ENCODE measurements at places on chromosomes 11 and 22. TPM values are rescaled to one million over a fixed set of nuclear protein-coding genes. Genes with fewer than 3 reads are reported as not detected.

DNA sequence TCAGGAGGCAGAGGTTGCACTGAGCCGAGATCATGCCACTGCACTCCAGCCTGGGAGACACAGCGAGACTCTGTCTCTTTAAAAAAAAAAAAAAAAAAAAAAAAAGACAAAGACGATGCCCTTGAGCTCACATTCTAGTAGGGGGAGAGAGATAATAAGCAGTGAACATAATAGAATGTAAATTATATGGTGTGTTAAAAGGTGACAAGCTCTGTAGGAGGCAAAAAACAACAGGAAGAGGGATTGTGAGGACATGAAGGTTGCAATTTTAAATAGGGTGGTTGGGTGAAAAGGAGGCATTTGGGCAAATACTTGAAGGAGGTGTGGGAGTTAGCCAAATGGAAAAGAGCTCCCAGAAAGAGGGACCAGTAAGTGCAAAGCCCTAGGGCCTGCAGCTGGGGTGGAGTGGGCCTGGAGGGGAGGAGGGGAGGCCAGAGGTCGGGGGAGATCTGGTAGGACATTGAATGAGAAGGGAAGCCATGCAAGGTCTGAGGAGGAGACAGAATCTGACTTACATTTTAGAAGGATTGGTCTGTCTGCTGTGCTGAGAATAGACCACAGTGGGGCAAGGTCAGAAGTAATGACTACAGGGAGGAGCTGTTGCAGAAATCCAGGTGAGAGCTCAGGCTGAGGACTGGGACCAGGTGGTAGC is 26.6 kb downstream of the P2RY2 start:
- DNase-seq: no peak
- no peaks in the 10 kb centered on the region for H3K4me1 ChIP-seq
- no peak overlapping the region for H3K27ac ChIP-seq
- H3K4me3 ChIP-seq: no peak overlapping the region
- H3K27me3 ChIP-seq: peaks cover 6% of the 10 kb centered on the region
- H3K36me3 ChIP-seq: no peaks in the 10 kb centered on the region

GRCh38 chr11:1059759-1060158 is 14.9 kb upstream of the MUC2 start:
- H3K27me3 ChIP-seq: peaks cover 4% of the 10 kb centered on the region
- peaks cover 14% of the 10 kb centered on the region for H3K4me1 ChIP-seq
- H3K27ac ChIP-seq: no peak overlapping the region
- no peak overlapping the region for H3K4me3 ChIP-seq
- no peak for DNase-seq

The KRTAP5-11 gene
- not detected for total RNA-seq

The SERPIND1 gene
- total RNA-seq: not detected

DNA sequence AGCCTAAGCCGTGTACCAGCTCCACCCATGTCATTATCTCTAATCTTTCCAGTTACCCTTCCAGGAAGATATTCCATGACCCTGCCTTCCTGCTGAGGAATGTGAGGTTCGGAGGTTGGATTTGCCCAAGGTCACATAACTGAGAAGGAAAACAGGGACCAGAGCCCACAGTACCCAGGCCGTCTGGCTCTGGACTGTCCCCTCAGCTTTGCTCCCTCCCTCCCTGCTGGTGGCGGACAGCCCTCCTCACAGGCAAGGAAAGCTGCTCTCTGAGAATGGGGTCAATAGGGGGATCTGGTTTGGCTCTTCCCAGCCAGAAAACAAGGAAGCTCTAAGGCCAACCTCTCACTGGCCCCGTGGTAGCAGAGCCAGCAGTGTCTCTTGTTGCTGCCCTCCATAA is 63.3 kb downstream of the SYN3 start:
- DNase-seq: no peak
- no peaks in the 10 kb centered on the region for H3K4me1 ChIP-seq
- H3K4me3 ChIP-seq: no peak overlapping the region
- peaks cover 5% of the 10 kb centered on the region for H3K27me3 ChIP-seq
- no peak overlapping the region for H3K27ac ChIP-seq
- H3K36me3 ChIP-seq: no peaks in the 10 kb centered on the region

DNA sequence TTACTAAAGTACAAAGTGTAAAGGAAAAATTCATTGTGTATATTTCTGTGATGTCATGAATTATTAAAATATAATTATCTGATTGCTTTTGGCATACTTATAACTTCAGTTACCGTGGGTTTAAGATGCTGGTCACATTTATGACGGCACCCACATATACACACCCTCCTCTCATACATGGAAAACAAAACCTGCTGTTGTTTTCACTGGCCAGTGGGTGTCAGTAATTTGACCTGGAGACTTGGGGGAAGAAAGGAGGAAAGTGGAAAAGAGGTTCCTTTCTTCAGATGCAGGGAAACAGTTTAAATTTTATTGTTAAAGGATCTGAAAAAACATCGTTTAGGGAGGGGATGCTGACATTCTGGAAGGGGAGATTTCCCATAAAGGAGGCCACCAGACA is 742 bp upstream of the BBOX1 start:
- H3K27ac ChIP-seq: no peak overlapping the region
- H3K4me1 ChIP-seq: no peaks in the 10 kb centered on the region
- no peaks in the 10 kb centered on the region for H3K36me3 ChIP-seq
- DNase-seq: no peak
- H3K27me3 ChIP-seq: no peaks in the 10 kb centered on the region

GRCh38 chr22:46596032-46596441 is 24.1 kb upstream of the GRAMD4 start:
- H3K36me3 ChIP-seq: no peaks in the 10 kb centered on the region
- no peak overlapping the region for H3K4me3 ChIP-seq
- no peaks in the 10 kb centered on the region for H3K27me3 ChIP-seq
- no peak for DNase-seq
- H3K4me1 ChIP-seq: peaks cover 24% of the 10 kb centered on the region
- H3K27ac ChIP-seq: no peak overlapping the region

- peaks cover 33% of the 10 kb centered on the region for H3K36me3 ChIP-seq
- H3K27ac ChIP-seq: peak overlapping the region; percentile 96
- H3K4me1 ChIP-seq: peaks cover 23% of the 10 kb centered on the region
- peak overlapping the region; percentile 94 for H3K4me3 ChIP-seq
- no peak for DNase-seq
Measured at GRCh38 chr22:39501644-39502108, 414 bp upstream of the MIEF1 start.

- no peak overlapping the region for H3K4me3 ChIP-seq
- DNase-seq: no peak
- no peaks in the 10 kb centered on the region for H3K4me1 ChIP-seq
- no peaks in the 10 kb centered on the region for H3K27me3 ChIP-seq
- peaks cover 24% of the 10 kb centered on the region for H3K36me3 ChIP-seq
Measured at GRCh38 chr11:44243086-44243485, 66.9 kb downstream of the ALX4 start.

GRCh38 chr11:118660681-118661424 is 18.6 kb downstream of the TREH start:
- H3K27ac ChIP-seq: no peak overlapping the region
- H3K4me1 ChIP-seq: no peaks in the 10 kb centered on the region
- no peaks in the 10 kb centered on the region for H3K27me3 ChIP-seq
- DNase-seq: no peak
- H3K36me3 ChIP-seq: no peaks in the 10 kb centered on the region
- H3K4me3 ChIP-seq: no peak overlapping the region

DNA sequence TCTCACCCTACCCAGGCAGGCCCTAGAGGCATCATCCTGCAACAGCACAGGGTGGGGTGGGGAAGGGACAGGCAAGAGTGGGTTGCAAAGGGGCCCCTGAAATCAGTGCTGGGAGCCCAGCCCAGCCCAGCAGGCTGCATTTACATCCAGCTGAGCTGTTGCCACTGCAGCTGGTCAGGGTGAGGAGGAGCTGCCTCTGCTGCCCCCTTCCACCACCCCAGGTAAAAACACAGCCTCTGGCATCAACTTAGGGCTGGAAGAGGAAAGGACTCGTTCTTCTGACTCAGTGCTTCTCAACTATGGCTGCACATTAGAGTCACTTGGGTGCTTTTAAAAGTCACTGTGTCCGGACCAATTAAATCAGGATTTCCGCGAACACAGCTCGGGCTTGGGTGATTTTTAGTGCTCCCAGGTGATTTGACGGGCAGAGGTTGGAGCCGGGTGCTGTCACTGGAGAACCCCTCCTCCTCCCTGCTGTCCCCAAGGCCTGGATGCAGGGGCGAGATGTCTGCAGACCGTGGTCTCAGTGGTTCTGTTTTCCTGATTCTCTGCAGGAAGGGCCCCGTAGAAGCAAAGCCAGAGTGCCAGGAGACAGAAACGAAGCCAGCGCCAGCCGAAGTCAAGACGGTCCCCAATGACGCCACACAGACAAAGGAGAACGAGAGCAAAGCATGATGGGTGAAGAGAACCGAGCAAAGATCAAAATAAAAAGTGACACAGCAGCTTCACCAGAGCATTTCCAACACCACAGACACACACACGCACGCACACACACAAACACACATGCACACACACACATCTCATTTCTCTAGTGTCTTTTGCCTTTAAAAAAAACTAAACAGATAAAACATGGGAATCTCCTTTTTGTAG is 39.4 kb upstream of the TTC12 start:
- H3K27me3 ChIP-seq: no peaks in the 10 kb centered on the region
- H3K27ac ChIP-seq: no peak overlapping the region
- no peaks in the 10 kb centered on the region for H3K36me3 ChIP-seq
- no peak for DNase-seq

The C22orf31 gene
- total RNA-seq: not detected

GRCh38 chr11:60926500-60926899 is 2.2 kb downstream of the TMEM132A start:
- no peak for DNase-seq
- peaks cover 12% of the 10 kb centered on the region for H3K36me3 ChIP-seq
- no peak overlapping the region for H3K27ac ChIP-seq
- H3K4me1 ChIP-seq: peaks cover 14% of the 10 kb centered on the region

The LGALS12 gene
- total RNA-seq: not detected

DNA sequence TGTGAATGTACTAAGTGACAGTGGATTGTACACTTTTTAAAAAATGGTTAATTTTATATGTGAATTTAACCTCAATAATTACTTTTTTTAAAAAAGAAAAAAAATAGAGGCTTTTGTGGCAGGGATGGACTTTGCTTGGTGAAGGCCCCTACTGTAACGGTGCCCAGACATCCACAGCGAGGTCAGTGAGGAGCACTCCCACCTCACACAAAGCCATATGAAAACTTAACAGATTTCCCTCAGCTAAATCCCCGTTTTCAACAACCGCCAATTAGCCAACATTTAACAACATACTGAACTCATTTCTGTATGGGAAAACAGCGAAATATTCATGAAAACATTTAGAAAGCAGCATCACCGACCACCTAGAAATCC is 642 bp upstream of the C11orf58 start:
- no peak for DNase-seq
- H3K4me3 ChIP-seq: peak overlapping the region; percentile 71
- H3K36me3 ChIP-seq: peaks cover 11% of the 10 kb centered on the region
- H3K27ac ChIP-seq: peak overlapping the region; percentile 58
- no peaks in the 10 kb centered on the region for H3K27me3 ChIP-seq
- peaks cover 15% of the 10 kb centered on the region for H3K4me1 ChIP-seq

The GRM5 gene
- total RNA-seq: not detected

- no peak overlapping the region for H3K4me3 ChIP-seq
- no peaks in the 10 kb centered on the region for H3K27me3 ChIP-seq
- H3K36me3 ChIP-seq: peaks cover 2% of the 10 kb centered on the region
- no peak for DNase-seq
- peaks cover 12% of the 10 kb centered on the region for H3K4me1 ChIP-seq
Measured at GRCh38 chr11:119081682-119082260, 2.9 kb upstream of the HMBS start.

DNA sequence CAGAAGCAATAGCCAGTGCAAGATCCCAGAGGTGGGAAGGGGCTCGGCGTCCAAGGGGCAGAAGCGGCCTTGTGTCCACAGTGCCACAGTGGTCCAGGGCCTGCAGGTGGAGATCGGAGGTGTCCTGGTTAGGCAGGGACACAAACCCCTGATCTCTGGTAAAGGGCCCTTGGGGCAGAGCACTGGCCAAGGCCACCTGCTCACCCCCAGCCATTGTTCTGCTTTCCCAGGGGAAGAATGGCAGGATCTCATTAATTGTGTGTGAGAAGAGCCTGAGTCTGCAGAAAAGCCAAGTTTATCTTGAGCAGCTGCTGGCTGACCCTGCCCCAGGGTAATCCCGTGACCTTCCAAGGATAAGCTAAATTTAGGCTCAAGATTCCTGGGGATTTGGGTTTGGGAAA is 3.1 kb upstream of the CLDN5 start:
- H3K36me3 ChIP-seq: peaks cover 2% of the 10 kb centered on the region
- no peak overlapping the region for H3K4me3 ChIP-seq
- H3K4me1 ChIP-seq: peaks cover 12% of the 10 kb centered on the region
- peaks cover 37% of the 10 kb centered on the region for H3K27me3 ChIP-seq
- DNase-seq: no peak

The CHADL gene
- total RNA-seq: 0.22 TPM

- H3K4me3 ChIP-seq: no peak overlapping the region
- no peaks in the 10 kb centered on the region for H3K36me3 ChIP-seq
- peaks cover 12% of the 10 kb centered on the region for H3K27me3 ChIP-seq
- DNase-seq: no peak
- H3K4me1 ChIP-seq: no peaks in the 10 kb centered on the region
Measured at GRCh38 chr11:126564566-126564965, 209.1 kb downstream of the ST3GAL4 start.

GRCh38 chr22:21707677-21708076 is 27.9 kb downstream of the YPEL1 start:
- no peaks in the 10 kb centered on the region for H3K4me1 ChIP-seq
- DNase-seq: no peak
- no peaks in the 10 kb centered on the region for H3K36me3 ChIP-seq
- no peaks in the 10 kb centered on the region for H3K27me3 ChIP-seq

DNA sequence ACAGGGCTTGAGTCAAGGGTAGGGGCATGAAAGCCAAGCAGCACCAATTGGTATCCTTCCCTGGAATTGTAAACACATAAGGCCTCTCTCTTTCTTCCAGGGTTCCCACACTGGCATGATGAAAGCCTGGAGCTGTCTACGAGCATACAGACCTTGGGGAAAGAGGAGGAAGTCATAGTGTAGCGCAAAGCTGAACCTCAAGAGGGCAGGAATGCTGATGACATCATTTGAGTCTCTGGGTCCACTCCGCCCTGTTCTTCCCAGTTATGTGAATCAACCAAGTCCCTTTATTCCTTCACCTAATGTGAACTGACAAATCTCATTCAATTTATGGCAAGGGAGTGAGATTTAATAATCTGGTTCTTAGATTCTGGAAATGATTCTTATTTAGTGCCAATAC is 266.4 kb upstream of the NCAM1 start:
- H3K27me3 ChIP-seq: no peaks in the 10 kb centered on the region
- no peak overlapping the region for H3K4me3 ChIP-seq
- no peak for DNase-seq
- no peaks in the 10 kb centered on the region for H3K36me3 ChIP-seq
- H3K27ac ChIP-seq: no peak overlapping the region
- no peaks in the 10 kb centered on the region for H3K4me1 ChIP-seq

The MOGAT2 gene
- not detected for total RNA-seq

GRCh38 chr11:82995754-82996398 is 75.8 kb downstream of the RAB30 start:
- H3K36me3 ChIP-seq: peaks cover 41% of the 10 kb centered on the region
- no peaks in the 10 kb centered on the region for H3K27me3 ChIP-seq
- peak overlapping the region; percentile 58 for H3K4me3 ChIP-seq
- peaks cover 70% of the 10 kb centered on the region for H3K4me1 ChIP-seq
- H3K27ac ChIP-seq: peak overlapping the region; percentile 94
- peak; percentile 33 for DNase-seq

Measured in activated naive CD8-positive, alpha-beta T cell treated with anti-CD3 and anti-CD28 coated beads for 36 hours (primary cell).